ENCODE measurements at places on chromosomes 4 and X.

DNA sequence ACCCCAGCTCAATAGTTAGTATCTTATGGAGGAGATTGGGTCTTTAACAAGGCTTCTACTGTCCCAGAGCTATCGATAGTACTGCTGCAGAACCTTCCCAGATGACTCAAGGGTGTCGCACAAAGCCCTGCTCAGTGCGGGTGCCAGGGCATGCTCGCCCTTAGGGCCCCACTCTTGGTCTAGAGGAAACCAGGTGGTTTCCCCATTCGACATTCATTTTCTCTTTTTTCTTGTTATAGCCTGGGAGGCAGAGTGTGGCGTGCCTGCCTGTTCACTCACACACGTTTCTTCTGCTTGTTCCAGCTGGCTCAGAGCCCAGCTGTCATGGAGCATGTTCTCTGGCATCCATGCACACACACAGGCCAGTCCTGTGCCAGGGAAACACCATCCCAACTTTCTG lies 144.5 kb downstream of the SMIM20 start:
- no peak for DNase-seq

DNA sequence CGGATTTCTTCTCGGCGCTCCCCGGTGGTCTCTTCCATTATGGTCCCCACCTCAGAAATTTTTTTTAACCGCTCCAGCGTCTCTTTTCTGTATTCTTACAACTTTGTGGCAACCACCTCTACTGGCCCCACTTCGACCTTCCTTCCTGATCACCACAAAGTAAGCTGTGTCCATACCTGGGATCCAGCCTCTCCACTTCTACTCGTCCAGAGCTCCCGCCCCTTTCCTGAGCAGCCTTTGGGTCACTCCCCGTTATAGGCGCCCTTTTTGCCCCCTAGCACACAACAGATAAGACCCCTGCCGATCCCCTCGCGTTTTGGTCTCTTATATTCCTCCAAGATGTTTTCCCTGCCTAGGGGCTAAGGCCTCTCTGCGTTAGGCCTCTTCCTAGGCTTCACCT lies 557 bp downstream of the PIGG start:
- DNase-seq = peak; percentile 30

GRCh38 chr4:142350871-142351270 lies 495.2 kb downstream of the INPP4B start:
- DNase-seq = no peak

DNA sequence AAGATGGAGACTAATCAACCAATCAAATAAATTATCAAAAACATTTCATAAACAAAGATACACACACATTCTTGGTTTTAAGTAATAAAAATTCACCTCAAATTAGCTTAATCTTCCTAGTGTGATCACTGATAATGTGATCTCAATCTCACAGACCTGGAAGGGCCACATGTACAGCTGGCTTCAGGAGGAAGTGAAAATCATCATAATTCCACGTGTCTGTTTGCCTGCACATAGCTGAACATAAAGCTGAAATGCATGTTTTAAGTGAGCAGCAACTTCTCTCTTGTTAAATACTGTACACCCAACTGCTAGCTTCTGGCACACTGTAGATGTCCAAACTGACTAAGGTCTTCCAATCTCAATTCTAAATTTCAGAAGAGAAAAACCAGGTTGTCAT lies 53.8 kb downstream of the ARHGAP6 start:
- no peak for DNase-seq

- no peak for DNase-seq
Measured at GRCh38 chr4:76752861-76753501, 145.0 kb downstream of the SOWAHB start.

DNA sequence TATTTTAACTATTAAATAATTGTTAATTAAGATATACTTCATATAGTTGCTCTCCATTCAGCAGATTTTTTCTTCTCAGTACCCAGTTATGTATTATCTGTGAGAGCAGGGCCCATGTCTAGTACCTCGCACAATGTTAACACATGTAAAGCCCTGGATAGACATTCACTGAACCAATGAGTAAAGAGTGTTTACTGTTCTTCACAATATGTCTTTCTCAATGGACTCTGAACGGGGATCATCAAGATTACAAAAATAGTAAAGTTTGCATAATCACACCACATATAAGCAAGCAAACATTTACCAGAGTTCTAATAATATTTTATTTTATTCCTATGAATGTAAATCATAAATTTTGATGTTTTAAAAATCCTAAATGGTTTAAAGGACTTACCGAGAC lies 47.1 kb downstream of the FBXO8 start:
- no peak for DNase-seq

DNA sequence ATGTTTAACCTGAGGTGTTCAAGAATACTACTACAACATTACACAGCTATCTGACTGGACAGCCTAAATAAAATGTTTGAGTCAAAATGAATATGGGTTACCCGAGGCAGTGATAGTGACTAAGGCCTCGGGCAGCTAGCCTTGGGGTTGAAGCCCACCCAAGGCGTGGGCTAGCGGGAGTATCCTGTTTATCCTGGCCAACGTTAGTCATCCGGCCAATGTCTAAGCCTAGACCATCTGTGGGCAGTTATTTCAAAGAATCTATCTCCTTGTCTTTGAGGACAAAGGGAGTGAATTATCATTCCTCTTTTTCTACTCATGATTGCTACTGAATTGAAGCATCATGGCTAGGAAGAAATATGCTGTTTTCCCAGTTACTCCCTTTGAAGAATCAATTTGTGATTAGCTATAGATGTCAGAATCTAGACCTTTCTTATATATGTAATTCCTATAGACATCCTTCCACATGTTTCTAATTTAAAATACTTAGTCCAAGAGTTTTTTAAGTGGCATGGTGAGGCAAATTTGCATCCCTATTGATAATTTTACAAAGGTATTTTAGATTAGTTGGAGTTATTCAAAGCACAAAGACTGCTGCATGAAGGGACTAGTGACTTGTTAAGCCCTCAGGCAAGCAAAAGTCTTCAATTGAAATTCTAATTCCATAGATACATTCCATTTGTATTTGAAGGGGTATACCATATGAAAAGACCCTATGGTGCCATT lies 6.0 kb upstream of the PDGFC start:
- DNase-seq = no peak

GRCh38 chrX:107324493-107325310 lies 118.3 kb downstream of the DNAAF6 start:
- peak; percentile 82 for DNase-seq
